ENCODE measurements at places on chromosomes 7 and 10.

DNA sequence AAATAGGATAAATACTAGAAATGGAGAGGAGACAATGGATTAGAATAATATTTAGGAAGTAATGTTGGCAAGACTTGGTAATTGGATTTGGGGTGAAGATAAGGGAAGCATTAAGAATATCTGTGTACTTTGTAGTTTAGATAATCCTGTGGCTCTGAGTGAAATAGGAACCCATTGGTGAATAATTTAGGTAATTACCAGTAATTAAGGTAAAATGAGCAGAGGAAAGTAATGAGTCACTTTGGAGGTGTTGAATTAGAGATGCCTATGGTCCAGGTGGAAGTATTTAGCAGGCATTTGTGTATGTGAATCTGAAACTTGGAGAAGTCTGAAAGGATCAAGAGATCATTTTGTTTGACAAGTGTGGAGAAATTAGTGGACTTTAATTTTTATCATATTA is 5.7 kb downstream of the C1GALT1 start:
- no peak for DNase-seq

DNA sequence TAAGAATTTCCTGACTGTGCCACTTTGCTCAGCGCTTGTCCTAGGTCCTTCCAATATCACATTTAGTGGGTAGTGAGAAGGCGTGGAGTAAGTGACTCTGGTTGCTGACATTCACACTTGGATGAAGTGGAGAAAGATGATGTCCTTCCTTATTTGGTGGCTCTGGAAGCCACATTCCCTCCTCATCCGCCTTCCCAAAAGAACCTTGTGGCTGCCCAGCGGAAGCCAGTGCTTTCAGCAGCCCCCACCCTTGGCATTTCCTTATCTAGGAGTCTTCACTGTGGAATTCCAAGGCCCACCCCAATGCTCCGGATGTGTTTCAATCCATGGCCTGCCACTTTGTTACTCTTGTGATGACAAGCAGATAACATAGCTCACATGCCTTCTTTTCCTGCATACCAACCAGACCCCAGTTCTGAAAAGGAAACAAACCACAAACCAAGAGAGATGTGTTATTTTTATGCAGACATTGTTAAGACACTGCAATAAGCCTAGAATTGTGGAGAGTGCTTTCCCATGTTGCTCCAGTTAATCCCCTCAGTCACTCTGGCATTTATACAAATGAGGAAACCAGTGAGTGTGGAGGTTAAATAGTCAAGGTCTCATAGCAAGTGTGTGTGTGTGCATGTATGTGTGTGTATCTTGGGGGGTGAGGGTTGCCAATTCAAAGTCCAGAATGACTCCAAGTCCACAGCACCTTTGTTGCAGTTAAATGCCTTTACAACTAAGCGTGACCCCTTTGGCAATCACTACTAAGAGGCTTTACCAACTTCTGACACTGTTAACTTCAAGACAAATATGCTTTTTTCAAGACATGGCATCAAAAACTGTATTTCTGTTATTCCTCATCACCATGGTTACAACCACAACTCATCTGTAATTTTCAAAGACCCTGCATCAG is 10.3 kb upstream of the ANKRD1 start:
- no peak for DNase-seq

GRCh38 chr7:122092964-122093797 is 50.9 kb downstream of the AASS start:
- DNase-seq = peak; percentile 47

DNA sequence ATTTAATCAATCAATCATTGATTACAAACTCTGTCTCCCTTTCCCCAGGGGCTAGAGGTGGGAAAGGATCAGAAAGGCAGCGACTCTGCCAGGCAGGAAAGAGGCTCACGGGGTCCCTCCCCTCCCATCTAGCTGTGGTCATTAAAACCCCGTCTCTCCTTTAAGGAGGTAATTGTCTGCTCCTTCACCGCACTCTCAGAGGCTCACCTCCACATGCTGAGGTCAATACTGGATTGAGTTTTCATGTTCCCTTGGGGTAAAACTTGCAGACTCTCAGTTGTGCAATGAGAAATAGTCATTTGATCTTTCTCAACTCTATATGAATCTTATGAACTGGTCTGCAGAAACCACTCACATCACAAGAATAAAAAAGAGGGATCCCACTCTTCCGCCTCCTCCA is 368.8 kb downstream of the ADRA2A start:
- no peak for DNase-seq

DNA sequence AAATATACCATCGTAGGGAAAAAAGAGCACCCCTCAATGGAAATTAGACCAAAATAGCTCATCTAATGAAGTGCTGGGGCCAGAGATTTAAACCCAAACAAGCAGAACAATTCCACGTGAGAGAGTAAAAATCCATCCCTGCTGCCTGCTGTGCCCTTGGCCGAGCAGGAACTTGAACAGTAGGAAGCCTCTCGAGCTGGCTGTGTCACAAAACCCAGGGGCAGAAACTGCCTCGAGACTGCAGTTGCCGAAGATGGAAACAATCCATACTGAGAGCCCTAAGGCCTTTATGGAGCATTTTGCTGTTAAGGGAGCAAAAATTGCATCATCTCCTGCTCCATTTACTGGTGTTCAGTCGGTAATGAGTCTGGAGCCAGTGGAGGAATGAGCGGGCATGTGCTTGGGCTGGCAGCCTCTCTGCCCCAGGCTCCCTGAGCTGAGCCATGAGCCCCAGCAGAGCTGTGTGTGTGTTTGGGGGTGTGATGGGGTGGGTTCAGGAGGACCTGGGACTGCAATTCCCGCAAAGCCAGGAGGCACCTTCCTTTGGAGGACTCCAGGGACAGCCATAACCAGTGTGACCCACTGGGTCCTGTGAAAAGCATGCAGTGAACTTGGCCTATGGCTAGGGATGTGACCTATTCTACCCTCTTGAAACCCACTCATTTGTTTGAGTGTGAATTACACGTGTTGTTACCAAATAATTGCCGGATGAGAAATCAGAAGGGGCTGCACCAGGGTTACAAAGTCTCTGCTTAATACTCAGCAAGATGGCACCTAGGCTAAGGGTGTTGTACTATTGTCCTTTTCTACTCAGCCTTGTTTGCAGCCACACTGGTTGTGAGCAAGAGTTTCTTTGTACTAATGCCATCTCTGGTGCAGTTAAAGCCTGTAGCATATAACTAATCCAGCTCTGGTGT is 58.3 kb downstream of the CDHR3 start:
- no peak for DNase-seq

GRCh38 chr7:96211954-96212353 is 109.9 kb downstream of the SLC25A13 start:
- DNase-seq = no peak

- no peak for DNase-seq
Observed at GRCh38 chr10:126905776-126906703, 812 bp downstream of the DOCK1 start.

DNA sequence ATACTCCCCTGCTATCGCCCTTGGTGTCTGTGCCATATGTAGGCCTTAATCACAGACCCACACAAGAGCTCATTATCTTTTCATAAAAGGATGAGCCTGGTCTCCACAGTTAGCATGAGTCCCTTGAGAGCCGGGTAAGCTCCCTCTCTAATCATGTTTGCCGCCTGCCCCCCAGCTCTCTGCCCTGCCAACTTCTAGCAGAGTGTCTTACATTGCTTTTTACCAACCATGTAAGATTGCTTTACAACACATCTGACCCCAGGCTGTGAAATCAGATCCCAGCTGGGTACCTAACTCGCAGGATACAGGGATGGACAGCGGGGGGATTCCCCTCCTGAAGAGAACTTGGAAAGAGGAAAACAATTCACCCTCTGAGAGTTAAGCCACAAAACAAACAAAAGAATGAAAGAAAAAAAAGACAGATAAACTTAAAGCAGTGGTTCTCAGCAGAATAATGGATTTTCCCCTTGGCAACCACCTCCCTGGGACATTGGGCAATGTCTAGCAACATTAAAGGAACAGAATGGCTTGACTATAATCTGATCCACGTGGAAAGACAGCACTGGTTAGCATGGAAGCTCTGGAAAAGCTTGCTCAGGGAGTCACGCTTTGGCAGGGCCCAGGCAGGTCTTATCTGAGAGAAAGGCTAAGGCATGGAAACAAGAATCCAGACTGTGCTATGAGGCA is 39.4 kb upstream of the ATOH7 start:
- DNase-seq = no peak

- no peak for DNase-seq
Observed at GRCh38 chr10:14126697-14127440, 203.9 kb downstream of the FRMD4A start.

DNA sequence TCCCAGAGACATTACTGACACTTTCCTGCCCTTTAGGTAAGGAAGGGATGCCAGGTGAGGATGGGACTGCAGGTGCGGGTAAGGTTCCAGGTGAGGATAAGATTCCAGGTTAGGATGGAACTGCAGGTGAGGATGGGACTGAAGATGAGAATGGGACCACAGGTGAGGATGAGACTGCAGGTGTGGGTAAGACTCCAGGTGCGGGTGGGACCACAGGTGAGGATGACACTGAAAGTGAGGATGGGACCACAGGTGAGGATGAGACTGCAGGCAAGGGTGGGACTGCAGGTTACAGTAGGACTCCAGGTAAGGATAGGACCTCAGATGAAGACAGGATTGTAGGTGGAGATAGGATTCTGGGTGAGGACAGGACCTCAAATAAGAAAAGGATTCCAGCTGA is 322.3 kb downstream of the WDR37 start:
- no peak for DNase-seq

GRCh38 chr7:139883814-139884213 is 54.8 kb downstream of the TBXAS1 start:
- no peak for DNase-seq

- no peak for DNase-seq
Observed at GRCh38 chr7:99293167-99293566, 20.5 kb downstream of the MYH16 start.

DNA sequence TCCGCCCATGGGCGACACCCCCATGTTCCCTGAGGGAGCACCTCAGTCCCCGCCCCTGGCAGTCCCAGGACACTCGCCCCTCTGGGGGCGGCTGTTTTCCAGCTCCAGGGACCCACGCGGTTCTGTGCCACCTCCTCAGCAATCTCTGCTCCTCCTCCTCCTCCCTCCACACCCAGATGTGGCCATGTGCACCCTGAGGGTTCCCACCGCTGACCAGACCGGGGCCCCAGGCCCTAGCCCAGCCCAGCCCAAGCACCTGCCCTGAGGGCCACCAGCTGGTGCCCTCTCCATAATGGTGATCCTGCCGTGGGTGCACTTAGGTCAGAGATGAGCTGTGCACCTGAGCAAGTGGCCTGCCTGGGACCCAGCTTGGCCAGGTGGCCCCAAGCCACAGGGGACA is 25.1 kb downstream of the AP5Z1 start:
- DNase-seq = no peak

GRCh38 chr7:108073305-108074070 is 56.7 kb downstream of the LAMB4 start:
- no peak for DNase-seq

DNA sequence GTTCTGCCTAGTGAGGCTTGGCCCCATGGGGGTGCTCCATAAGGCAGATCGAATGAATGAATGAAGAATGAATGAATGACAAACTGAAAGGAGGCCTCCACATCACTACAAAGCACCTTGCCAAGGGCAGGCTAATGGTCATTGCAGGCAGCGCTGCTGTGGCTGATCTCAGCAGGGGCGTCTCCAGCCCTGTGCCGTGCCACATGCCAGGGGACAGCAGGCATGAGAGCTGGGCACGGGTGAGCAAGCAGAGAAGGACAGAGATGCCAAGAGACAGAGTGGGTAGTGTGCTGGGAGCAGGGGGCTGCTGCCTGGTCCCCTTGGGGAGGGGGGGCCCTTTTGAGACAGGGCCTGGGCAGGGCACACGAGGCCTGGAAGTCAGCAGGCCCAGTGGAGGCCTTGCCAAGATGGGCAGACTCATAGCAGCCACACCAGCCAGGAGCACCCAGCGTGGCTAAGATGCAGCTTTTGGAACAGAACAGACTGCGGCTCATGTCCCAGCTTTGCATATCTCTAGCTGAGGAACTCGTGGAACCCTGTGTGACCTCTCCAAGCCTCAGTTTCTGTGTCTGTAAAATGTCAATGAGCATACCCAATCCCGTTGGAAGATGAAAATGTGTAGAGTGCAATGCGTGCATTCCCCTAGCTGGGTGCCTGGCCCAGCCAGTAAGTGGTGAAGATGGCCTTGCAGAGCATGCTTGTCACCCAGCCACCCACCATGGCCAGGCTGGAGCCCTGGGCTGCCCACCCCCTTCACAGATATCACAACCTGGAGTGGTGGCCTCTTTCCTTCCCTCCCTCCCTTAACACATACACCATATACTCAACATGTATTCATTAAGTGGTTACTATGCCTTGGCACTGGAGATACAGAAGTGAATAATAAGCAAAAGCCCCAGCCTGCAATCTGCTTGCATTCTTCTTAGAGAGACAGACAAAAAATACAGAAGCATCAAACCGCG is 61.1 kb upstream of the LRRC18 start:
- DNase-seq = no peak

DNA sequence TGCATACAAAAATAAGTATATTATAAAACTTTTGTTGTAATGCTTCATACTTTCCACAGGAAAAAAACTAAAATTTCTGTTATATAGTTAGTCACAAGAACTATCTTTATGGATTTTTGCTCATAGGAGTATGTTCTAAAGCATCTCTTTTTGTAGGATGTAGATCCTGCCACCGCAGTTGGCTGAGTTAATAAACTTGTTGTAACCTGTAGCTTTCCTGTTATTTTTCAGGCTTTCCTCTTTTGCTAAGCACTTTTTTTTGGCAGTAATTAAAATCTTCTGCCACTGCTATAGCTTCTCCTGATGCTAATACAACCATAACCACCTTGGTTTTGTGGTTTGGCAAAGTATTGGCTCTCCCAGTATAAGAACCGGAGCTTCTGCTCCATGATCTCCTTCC is 60.3 kb downstream of the WNT2 start:
- DNase-seq = no peak

DNA sequence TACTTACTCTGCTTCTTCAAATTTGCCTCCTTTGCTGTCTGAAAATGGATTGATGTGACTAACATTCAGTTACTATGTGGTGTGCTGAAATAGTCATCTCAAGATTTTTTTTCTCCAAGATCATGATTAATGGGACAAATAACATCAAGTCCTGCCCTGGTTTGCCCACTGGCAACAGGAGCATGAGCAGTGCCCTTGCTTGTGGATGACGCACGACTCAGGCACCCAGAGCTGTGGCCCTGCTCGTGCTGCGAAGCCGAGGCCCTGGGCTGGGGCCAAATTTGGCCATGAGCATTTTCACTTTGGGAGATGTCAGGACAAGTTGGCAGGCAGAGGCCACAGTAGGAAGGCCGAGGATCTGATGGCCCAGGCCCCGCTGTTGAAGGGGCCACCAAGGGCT is 239.8 kb upstream of the IGFBP3 start:
- DNase-seq = no peak

- DNase-seq = no peak
Observed at GRCh38 chr10:97543025-97543546, 29.5 kb upstream of the ANKRD2 start.

- DNase-seq = no peak
Observed at GRCh38 chr7:151571471-151571870, 51.8 kb upstream of the RHEB start.

- no peak for DNase-seq
Observed at GRCh38 chr7:66741-67140, 125.6 kb upstream of the FAM20C start.

GRCh38 chr7:145655666-145656065 is 460.9 kb upstream of the CNTNAP2 start:
- no peak for DNase-seq
